ENCODE measurements at places on chromosomes 4 and X.

DNA sequence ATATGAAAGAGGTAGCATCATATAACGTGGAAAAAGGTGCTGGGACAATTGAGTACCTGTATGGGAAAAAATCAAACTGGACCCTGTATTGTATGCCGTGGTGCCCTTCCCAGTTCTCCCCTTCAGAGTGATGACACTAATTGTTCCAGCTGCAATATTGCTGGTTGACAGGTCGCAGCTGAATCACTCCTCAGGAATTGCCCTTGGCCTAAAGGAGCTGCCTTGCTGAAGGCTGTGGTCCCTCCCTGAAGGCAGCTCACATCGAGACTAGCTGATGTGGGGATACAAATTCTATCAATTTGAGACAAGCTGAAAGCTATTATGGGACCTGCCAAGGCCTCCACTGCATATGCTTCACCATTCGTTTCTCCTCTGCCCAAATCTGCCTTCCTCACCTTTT lies 39.3 kb upstream of the CXCL8 start:
- no peak for DNase-seq

GRCh38 chrX:54208531-54208930 lies 25.5 kb upstream of the FAM120C start:
- DNase-seq = no peak

DNA sequence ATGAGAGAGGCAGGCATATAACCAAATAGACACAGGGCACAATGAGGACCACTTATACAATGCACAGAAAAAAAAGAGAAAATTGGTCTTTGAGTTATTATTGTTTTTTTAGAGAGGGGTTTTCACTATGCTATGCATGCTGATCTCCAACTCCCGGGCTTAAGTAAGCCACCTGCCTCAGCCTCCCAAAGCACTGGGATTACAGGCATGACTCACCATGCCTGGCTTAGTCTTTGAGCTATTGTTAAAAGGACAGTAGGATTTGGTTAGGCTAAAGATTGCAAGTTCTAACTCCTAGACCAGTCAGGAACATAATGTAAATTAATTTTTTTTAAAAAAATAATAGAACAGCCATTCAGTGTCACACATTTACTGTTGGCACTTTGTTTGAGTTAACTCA lies 340.1 kb downstream of the GPAT3 start:
- DNase-seq = no peak

- DNase-seq = no peak
Observed at GRCh38 chr4:26736621-26737020, 124.0 kb upstream of the STIM2 start.

- no peak for DNase-seq
Observed at GRCh38 chr4:182245541-182246215, 2.5 kb downstream of the TENM3 start.

Measured in CD4-positive, alpha-beta T cell treated with Interferon gamma for 1 hour (primary cell).